ENCODE measurements at places on chromosomes 4 and X.

- no peak for DNase-seq
These were observed 1.9 kb downstream of the GK start for GRCh38 chrX:30654989-30655607.

GRCh38 chr4:151147000-151147399 lies 47.6 kb downstream of the RPS3A start:
- no peak for DNase-seq

GRCh38 chrX:22534643-22535042 lies 261.9 kb downstream of the CBLL2 start:
- DNase-seq = no peak

GRCh38 chrX:150941580-150941979 lies 41.6 kb upstream of the HMGB3 start:
- DNase-seq = no peak

DNA sequence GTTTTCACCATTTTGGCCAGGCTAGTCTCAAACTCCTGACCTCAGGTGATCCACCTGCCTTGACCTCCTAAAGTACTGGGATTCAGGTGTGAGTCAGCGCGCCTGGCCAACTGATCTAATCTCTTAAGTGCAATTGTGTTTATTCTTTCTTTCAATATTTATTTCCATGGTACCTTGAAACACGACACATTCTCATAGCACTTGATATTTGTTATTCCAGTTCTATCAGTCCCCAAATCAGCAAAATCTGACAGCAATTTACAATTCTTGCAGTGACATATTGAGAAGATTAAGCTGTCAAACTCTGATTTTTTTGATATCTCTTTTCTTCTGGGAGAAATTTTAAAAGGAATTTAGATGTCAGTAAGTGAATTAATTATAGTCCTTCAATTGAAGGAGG lies 218.1 kb upstream of the FAT4 start:
- no peak for DNase-seq

DNA sequence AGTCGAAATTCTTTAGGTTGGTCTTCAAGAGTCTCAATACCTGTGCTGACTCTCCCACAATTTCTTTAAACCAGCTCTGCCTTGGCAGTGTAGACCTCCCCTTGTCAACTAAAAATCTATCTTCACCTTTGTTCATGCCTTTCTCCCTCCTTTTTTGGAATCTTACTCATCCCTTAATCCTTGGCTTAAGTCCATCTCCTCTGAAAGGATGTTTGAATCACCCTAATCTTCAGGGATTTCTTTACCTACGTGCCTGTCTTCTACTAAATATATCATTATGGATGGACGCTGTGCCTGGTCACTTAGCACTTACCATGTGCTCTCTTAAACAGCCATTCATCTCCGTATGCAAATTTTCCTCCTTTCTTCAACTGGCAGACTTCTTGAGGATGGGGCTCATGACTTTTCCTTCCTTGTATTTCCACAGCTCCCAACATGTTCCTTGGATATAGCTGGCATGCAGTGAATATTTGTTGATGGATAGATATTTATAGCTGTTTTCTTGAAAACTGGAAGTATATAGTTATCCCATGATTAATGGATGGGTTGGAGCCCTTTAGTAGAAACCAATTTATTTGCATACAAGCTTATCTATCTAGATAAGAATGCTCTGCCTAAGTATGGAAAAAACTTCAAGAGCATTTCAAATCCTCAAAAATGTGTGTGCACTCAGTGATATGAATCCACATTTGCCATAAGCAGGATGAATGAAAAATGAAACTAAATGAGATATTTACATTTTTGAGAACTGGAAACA lies 166.6 kb downstream of the SPRY1 start:
- DNase-seq = no peak

DNA sequence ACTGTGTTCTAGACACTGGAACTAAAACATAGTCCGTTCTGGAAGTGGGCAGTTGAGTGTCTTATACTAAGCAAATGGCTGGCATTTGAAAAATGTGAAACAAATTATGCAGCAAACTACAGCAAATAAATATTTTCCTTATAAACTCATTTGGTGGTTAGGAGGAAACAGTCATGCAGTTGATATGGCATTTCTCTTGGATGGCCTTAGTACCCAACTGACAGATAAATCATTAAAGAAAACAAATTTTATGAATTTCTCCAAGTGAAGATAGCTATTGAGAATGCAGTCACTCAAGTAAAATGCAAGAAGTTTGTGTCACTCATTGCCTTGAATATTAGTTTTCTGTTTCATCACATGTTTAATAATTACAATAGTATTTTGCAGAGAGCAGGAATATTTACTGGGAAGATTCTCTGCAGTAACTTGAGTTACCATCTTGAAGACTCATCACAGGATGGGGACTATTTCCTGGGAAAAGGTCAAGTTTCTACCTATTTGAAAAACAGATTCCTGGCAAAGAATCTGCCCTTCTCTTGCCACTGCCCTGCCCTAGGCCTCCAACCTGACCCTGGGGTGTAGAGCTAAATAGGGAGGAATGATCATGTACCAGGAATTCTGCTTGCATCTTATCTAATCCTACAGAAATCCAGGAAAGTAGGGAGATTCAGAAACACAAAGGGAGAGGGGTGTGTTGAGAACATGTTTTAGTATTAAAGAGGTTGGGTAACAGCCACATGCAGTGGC lies 105.9 kb downstream of the SH3RF1 start:
- no peak for DNase-seq

DNA sequence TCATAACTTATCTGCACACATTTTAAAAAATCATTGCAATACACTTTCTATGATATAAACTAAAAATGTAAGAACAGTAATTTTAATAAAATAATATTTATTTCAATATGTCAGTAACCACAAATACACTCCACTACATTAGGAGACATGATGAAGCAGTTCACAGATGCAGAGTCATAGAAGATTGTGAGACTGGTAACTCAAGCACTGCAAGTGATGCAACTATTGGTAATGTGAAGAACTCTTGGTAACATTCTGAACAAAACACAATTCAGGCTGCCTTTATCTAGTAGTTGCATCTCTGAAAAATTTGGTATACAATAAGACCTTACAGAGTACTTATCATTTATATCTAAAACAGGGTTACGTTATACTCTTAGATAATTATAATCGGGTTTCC lies 52.6 kb upstream of the LRAT start:
- no peak for DNase-seq

GRCh38 chrX:40244980-40245379 lies 147.2 kb upstream of the BCOR start:
- no peak for DNase-seq

DNA sequence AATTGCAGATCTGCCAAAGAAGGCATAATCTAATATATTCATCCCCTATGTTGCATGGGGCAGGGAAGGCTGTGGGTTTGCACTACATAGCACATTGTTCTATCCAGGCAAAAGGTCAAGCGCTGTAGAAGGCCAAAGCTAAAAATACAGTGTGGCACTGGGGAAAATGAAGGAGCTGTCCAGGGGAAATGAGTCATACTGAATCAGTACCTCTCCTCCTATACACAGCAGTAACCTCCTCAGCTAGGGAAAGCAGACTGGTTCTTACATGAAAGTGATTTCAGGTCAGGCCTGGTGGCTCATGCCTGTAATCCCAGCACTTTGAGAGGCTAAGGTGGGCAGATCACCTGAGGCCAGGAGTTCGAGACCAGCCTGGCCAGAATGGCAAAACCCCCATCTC lies 31.0 kb upstream of the SLC25A4 start:
- no peak for DNase-seq

DNA sequence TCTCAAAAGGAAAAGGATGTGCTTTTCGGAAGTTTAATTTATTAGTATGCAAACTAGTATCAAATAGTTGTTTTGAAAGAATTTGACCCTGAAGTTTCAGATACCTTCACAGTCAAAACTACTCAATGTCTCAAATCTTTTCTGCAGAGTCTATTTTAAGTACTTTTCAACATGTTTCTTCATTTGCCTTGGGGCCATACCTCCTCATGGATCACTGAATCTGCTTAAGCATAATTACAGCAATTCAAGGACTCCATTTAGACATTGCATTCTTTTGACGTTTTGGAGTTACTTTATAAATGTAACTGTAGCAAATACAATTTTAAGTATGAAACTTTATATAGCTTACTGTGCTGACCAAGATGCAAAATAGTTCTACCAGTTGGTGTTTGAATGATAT lies 25.5 kb downstream of the PALLD start:
- no peak for DNase-seq

- no peak for DNase-seq
These were observed 12.9 kb downstream of the LETM1 start for GRCh38 chr4:1842993-1843448.

DNA sequence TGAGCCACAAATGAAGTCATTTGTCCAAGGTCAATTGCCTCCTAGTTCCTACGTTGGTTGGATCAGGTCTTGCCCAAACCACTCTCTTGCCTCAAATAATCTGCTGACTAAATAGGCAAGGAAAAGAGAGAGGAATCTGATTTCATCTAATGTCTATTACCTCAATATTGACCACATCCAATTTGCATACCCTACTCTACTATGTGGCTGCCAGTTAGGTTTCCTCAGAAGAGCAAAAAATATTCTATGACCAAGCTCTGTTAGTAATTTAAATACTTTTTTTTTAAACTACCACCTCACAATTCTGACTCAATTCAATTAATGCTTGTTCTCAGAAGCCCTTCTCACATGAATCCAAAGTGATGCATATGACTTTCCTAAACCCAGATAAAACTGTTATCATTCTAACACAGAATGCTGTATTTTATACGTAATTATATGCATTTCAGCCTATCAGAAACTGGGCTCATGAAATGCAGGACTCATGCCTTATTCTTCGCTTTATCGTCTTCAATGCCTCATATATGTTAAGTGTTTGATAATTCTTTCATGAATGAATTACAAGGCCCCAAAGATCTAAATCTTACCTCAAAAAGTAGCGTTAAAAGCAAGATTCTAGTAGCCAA lies 98.6 kb downstream of the HUWE1 start:
- no peak for DNase-seq
